ENCODE measurements at places on chromosomes 6 and 20.

DNA sequence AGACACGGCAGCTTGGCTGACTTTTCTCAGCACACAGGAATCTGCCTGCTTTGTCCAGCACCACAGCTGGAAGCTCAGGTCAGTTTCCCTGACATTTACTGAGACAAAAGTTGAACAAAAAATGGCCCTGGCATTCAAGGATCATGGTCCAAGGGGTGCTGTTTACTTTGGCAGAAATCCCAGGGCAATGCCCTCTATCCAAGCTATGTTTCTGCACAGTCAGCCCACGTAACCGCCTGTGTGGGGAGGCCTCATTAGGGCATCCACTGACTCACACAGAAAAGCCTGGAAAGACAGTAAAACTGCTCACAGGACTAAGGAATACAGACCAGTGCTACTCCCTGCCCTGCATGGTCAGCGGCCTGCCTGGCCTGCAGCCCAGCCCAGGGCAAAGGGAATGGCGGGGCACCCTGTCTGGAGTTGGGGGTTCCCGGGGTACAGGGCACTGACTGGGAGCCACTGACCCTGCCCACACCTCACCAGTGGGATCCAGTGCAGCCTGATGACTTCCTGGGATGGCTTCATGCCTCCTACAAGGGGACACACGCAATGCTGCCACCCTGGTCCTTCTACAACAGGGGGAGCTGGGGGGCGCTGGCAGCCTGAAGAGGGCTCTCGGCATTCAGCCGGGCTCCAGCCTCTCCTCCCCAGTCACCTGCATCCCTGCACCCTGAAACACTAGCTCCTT lies 77.1 kb downstream of the NINL start:
- no peak for DNase-seq

DNA sequence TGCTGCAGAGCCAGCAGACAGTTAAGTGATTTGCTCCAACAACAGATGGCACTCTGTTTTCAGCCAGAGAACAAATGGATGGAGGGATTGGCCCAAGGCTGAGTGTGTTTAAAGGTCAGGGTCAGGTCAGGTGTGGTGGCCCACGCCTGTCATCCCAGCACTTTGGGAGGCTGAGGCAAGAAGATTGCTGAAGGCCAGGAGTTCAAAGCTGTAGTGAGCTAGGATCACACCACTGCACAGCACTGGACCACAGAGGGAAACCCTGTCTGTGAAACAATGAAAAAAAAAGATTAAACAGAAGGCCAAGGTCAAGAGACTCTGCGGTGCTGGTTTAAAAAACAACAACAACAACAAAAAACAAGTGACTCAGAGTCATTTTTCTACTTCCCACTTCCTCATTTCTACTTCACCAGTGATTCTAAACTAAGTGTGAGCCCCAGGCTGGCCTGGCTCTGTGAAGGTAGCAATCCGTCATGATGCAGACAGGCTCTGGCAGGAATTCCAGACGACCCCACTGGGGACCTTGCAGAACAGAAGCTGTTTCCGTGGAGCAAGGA lies 42.5 kb upstream of the ARMC2 start:
- DNase-seq: no peak

DNA sequence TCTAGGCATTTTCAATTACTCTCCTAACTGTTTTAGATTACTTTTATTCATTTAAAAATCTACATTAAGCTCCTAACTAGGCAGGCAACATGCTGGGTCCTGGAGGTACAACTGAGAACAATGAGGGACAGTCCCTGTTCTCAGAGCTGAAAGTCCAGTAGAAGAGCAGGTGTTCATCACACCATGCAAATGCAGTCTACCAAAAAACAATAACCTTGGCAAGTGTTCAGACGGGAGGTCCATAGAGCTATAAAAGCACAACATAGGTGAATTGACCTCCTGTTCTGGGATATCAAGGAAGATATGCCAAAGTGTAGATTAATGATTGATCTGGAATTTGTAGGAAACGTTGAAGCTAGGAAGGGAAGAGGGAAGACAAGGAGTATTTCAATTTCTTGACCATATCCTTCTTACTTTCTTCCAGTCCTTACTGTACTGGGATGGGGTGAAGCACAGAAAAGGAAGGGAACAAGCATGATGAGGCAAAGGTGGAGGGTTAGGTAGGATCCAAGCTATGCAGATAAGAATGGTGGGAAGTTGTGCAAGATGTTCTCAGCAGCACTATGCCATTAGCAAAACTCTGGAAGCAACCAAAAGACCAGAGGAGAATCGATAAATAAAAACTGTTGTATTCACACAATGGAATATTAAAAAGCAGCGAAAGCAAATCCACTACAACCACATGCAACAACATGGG lies 485.7 kb upstream of the JARID2 start:
- DNase-seq: no peak

DNA sequence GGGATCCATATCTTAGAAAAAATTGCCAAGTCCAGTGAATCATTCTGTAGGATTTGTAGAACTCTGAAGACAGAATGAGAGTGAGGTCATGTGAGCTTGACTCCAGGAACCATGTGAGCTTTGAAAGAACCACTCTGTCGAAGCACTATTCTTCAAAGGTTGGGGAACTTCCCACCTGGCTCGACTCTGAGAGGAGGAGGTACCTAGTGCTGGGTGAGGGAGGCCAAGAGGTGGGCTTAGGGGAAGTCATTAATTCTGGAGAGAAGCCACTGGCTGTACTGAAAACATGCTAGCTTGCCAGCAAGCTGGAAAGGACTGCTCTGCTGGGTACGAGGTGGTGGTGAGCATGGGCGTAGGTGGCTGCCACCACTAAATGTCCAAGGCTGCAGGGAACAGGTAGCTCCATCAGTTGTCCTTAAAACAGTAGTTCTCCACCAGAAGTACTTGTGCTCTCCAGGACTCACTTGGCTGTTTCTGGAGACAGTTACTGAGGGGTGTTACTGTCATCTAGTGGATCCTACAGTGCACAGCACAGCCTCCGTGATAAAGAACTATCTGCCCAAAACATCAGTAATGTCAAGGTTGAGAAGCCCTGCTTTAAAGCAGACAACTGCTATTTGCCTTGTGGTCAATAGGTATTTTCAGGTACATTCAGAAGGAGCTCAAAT lies 34.7 kb upstream of the SYNJ2 start:
- no peak for DNase-seq

DNA sequence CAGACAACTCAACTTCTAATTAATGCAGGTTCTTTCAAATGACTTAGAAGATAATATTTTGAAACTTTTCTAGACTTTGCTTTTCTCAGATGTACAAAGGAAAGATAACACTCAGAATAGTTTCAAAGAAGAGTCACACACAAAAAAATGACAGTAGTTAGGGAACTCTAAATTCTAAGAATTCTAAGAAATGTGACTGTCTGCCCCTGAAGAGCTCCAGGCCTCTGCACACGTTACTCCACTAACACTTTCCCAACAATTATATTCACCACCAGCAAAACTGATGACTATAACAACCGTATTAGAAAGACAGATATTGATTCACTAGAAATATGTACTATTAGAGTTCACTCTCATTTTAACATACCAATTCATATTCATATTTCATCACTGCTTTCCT lies 133.3 kb upstream of the SMLR1 start:
- DNase-seq: no peak

GRCh38 chr6:35919827-35920751 lies 809 bp downstream of the SRPK1 start:
- DNase-seq: no peak

DNA sequence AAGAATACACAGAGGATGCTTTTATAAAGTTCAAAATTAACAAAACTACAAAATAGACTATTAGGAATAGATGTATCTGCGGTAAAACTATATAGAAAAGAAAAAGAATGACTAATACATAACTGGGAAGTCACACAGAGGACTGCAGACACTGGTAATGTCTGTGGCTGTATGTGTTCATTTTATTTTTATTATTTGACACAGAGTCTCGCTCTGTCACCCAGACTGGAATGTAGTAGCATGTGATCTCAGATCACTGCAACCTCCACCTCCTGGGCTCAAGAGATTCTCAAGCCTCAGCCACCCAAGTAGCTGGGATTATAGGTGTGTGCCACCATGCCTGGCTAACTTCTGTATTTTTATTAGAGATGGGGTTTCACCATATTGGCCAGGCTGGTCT lies 38.9 kb downstream of the ESF1 start:
- no peak for DNase-seq

GRCh38 chr20:48556956-48557355 lies 270.8 kb downstream of the PREX1 start:
- no peak for DNase-seq

GRCh38 chr6:80022803-80023202 lies 18.4 kb downstream of the TTK start:
- DNase-seq: no peak

GRCh38 chr6:22435151-22435550 lies 134.2 kb upstream of the HDGFL1 start:
- DNase-seq: no peak

- DNase-seq: no peak
Measured at GRCh38 chr20:36017048-36017951, 48.9 kb downstream of the CNBD2 start.

DNA sequence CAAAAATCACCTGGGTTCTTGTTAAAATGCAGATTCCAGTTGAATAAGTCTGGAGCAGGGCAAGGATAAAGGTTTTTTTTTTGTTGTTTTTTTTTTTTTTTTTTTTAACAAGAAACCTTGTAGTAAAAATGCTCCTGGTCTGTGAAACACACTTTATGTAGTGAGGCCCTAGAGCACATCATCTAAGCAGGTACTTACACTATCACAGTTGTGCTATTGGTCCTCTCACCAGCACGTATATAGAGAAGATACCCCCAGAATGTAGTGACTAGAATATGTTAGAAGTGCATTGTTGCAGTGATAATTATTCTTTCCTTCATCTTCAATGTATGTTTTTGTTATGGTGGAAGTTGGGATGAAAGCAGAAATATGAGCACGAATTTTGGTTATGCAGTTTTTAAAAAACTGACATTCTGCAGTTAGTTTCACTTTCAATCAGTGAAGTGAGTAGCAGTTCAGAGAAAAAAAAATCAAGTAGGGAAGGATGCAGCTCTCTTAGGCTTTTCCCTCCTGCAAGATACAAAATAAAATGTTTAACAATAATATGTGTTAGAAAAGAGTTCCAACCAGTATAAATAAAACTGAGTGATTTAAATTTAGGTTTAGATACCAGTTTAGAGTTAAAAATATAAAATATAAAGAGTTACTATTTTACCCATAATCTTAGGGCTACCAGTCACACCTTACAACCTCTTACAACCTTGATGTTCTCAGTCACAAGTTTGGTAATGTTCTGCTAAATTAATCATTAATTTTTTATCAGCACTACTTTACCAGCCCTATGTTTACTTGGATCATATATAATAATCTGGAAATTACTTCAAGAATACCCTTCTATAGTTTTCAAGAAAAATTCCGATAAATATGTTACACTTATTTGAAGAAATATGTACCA lies 9.2 kb upstream of the DEFB113 start:
- no peak for DNase-seq

- DNase-seq: no peak
Measured at GRCh38 chr6:26525838-26526237, 12.3 kb upstream of the HMGN4 start.

GRCh38 chr6:121523628-121524027 lies 88.2 kb downstream of the GJA1 start:
- no peak for DNase-seq

DNA sequence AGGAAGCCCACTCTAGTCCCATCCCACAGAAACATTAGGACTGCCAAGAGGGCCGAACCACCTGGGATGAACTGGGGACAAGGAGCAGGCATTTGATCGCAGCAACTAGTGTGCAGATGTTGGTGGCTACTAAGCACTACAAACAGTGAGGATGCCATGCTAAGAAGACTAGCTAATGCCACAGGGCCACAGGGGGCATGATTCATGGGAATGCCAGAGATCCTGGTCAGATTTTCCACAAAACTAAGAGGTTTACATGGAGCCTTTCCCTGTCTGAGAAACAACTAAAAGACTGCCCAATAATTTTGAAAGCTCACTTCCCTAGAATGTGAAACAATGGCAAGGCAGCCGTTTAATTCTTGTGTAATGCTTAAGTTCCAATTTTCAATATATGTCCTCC lies 375.9 kb upstream of the PTCHD4 start:
- DNase-seq: no peak

GRCh38 chr20:11891776-11892545 lies 25.7 kb upstream of the BTBD3 start:
- DNase-seq: peak; percentile 44

- no peak for DNase-seq
Measured at GRCh38 chr20:57877131-57877824, 167.5 kb upstream of the PMEPA1 start.

- DNase-seq: no peak
Measured at GRCh38 chr6:41111017-41111416, 38.2 kb downstream of the NFYA start.

- DNase-seq: no peak
Measured at GRCh38 chr6:32945108-32945760, 4.4 kb upstream of the HLA-DMB start.

- DNase-seq: no peak
Measured at GRCh38 chr6:38651121-38651784, 11.5 kb upstream of the BTBD9 start.

- DNase-seq: no peak
Measured at GRCh38 chr20:57965441-57965840, 255.6 kb upstream of the PMEPA1 start.

DNA sequence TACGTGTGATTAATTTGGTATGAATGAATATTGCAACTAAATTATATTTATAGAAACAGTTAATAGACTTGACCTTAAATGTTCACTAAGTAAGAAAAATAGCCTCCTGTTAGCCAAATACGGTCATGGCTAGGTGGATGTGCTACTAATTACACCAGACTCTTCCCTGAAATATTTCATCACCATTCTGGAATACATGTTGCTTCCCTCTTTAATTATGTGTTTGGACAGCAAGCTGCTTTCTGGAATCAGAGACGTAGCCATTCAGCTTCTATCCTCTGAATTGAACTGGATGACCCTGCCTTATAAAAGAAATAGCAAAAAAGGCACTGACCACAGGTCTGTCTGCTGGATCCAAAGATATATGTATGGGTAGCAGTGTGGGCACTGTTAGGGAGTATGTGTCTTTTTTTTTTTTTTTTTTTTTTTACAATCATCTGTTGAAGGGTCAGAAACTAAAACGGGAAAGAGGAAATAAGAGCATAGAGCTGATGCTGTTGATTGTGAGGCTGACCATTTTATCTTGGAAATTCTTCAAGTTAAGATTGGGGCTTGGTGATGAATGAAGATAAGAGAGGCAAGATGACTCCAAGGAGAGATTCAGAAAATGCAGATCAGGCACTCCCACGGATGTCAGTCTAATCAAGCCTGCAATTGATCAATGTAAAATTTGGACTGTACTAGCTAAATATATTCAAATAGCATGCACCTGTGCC lies 283.2 kb upstream of the HSF2 start:
- DNase-seq: no peak
